Stimulated activated CD4-positive, alpha-beta T cell treated with anti-CD3 and anti-CD28 coated beads, Interleukin-4, amount 100 ng/mL, for 1 hour (primary cell): ENCODE measurements at places on chromosomes 1 and 21.

DNA sequence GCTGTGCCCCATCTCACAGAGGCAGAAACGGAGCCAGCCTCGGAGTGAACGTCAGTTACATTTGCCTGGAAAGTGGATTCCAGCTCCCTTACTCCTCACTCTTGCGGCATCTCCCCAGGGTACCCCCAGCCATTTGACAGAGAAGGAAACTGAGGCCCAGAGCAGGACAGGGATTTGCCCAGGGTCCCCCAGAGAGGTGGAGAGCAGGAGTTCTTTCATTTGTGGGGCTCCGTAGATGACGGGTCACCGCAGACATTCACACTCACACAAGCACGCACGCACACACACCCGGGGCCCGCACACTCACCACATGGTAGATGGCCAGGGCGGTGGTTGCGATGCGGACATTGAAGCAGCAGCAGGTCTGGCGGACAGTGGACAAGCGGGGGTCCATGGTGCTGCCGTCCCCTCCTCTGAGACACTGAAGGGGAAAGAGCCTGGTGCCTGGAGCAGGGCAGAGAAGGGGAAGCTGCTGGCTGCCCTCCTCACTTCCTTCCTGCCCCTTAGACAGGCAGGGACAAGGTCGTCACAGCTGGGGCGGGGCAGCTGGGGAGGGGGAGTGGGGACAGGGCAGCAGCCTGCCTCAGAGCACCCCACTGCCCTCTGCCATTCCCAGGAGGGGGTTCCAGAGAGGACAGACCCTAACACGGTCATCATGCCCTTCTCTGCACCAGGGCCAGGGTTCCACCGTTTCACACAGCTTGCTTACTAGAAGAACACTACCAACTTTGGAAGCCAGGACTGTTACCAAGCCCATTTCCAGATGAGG is at the start of gene LAPTM5:
Gene LAPTM5, minus strand, starts transcription at position 423 of the 769 bp plus-strand sequence. Its CDS starts 29 bp downstream, at position 394.
- peak; percentile 53 for DNase-seq

- DNase-seq, result no peak
These were observed 132.4 kb upstream of the ATP1B1 start for GRCh38 chr1:168974117-168974516.

- DNase-seq, result no peak
These were observed 176.1 kb downstream of the GRIK1 start for GRCh38 chr21:29763674-29764073.

DNA sequence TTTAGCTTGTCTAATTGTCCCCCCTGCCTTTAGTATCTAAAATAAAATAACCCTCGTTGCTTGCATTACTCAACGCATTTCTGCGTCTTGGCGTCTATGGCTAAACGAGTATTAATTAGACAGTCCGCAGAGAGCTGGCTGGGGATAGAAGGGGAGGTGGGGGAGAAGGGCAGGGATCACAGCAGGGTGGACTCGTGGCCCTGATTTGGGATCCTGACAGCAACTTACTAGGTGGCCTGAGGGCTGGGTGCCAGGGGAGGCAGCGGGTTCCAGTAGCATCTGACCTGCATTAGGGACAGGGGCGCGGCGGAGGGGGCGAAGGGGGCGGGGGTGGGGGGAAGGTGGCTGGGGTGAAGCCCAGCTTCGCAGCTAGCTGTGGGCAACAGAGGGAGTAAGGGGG is 1.1 kb upstream of the BACE2 start:
- DNase-seq, result no peak
